ENCODE measurements at places on chromosomes 1 and 21.

DNA sequence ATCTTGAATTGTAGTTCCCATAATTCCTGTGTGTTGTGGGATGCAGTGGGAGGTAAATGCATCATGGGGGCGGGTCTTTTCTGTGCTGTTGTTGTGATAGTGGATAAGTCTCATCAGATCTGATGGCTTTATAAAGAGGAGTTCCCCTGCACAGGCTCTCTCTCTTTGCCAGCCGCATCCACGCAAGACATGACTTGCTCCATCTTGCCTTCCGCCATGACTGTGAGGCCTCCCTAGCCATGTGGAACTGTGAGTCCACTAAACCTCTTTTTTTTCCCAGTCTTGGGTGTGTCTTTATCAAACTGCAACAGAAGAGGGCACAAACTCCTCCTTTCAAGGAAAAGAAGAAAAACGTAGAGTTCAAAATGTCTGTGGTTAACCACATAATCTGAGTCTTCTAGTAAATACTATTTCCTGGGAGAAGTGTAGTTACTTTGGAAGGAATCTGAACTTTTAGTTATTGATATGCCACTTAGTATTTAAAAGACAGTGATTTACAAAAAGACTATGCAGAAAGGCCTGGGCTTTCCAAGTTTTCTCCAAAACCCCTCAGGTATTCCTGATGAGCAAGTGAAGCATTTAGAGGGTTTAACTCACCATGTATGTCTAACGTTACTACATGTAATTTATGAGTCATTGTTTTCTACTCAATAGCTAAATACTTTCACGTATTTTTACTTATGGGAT, 10.0 kb downstream of the ADAMTS1 start:
- DNase-seq, result no peak

GRCh38 chr1:115377411-115377810, 39.4 kb upstream of the NGF start:
- DNase-seq, result no peak

DNA sequence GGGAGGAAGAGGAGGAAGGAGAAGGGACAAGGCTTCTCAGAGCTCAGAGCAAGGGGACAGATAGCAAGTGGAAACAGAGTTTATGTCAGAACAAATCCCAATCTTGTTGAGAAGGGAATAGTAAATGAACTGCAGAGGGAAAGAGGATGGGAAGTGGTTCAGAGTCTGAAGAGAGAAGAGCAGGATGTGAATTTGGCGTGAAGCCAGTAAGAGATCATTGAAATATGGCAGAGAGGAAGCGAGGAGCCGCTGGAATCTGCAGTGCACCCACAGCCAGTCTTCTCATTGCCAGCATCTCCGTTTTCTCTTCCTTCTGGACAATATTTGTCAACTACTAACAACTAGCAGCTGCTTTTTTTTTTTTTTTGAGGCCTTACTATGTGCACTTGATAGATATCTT, 19.1 kb downstream of the OLFML3 start:
- DNase-seq, result no peak

GRCh38 chr1:7070389-7071029, 285.3 kb downstream of the CAMTA1 start:
- DNase-seq, result peak; percentile 50

DNA sequence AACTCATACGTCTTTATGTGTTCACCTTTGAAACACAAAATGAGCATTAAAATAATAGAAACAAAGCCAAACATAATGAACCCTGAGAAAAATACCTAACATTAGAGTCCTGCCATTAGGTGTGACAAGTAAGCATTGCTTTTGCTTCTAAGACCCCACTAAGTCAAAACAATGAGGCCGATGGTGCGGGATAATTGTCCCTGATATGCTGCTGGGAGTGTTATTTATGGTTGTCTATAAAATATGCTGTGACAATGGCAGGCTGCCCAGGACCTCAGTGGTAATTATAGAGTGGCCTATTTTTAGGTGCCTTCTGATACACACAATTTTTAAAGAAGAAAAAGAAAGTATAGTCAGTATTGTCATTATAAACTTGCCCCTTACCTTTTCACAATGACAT, 1423.1 kb downstream of the AMY1C start:
- DNase-seq, result no peak

- no peak for DNase-seq
Measured at GRCh38 chr1:93681989-93682412, 364 bp upstream of the BCAR3 start.

GRCh38 chr1:22500058-22500457, 48.4 kb downstream of the ZBTB40 start:
- no peak for DNase-seq

DNA sequence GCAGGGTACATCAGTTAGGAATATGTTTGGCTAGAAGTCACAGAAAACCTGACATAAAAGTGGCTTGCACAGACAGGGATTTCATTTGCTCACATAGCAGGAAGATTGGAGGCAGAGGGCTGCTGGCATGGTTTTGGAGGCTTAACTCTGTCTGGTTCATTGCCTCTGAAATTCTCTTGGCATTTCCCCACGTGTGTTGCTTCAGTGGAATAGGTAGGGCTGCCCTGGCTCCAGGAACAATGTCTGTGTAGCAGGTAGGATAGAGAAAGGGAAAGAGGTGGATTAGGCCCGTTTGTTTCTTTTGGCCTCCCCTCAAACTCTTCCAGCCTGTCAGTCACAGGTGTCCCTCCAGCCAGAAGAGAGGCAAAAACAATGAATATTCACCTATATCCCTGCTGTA, 20.5 kb upstream of the SIPA1L2 start:
- no peak for DNase-seq

GRCh38 chr1:201755200-201755599, 73.8 kb upstream of the IPO9 start:
- DNase-seq, result no peak

DNA sequence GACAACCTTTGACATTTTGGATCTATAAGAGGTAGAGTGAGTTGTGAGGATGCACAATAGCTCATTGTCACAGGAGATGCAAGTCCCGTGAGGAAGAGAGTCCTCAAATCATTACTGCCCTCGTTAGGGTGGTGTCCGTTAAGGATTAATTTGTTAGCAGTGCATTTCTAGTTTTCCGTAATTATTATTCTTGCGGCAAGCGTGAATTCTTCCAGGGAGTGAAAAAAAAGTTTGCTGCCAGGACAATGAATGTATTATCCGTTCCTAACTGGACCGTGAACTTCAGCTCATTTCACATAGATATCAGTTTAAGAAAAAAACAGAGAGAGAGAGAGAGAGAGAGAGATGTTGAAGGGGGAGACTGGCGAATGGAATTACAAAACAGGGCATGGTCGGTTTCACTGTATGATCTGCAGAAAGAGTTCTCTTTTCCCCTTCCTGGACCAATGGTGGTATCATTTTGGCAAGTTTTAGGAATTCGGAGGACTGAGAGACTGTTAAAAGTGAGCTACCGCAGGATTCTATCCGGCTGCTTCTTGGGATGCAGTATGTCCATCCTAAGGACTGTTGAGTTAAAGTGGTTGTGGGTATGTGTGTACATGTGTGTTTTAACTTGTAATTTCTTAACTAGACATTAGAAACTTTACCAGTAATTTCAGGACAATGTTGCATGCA, 216.0 kb upstream of the NFIA start:
- DNase-seq, result no peak

GRCh38 chr1:156643778-156644092, 1.8 kb downstream of the BCAN start:
- no peak for DNase-seq

- DNase-seq, result no peak
Measured at GRCh38 chr1:79638382-79638781, 631.9 kb upstream of the ADGRL4 start.

DNA sequence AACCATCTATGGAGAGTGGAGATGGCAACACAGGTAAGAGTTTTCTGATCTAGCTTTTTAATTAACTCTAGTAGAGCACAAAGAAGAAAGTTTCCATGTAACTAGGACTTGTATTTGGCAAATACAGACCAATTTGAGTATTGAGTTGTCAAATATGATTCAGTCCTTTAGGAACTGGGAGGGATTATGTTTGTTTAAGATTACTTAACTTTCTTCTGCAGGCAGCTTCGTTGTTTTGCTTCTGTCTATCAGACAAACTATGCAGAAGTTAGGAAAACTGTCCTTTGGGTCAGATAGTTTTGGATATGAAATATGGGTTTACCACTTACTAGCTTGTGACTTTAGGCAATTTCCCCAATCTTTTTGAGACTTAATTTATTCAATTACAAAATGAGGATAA, 111.8 kb downstream of the POU2F1 start:
- no peak for DNase-seq

GRCh38 chr21:42731264-42732032, 78.0 kb downstream of the PDE9A start:
- DNase-seq, result no peak

- DNase-seq, result no peak
Measured at GRCh38 chr1:20223106-20223505, 36.8 kb upstream of the PLA2G2C start.

GRCh38 chr21:42735061-42735460, 81.6 kb downstream of the PDE9A start:
- DNase-seq, result no peak

- no peak for DNase-seq
Measured at GRCh38 chr1:209895709-209896108, 42.3 kb upstream of the SYT14 start.

GRCh38 chr21:42666023-42666747, 12.8 kb downstream of the PDE9A start:
- no peak for DNase-seq
